ENCODE measurements at places on chromosomes 3 and 15.
A peak's percentile ranks its signal among the peaks of the same experiment; 100 is the strongest.

DNA sequence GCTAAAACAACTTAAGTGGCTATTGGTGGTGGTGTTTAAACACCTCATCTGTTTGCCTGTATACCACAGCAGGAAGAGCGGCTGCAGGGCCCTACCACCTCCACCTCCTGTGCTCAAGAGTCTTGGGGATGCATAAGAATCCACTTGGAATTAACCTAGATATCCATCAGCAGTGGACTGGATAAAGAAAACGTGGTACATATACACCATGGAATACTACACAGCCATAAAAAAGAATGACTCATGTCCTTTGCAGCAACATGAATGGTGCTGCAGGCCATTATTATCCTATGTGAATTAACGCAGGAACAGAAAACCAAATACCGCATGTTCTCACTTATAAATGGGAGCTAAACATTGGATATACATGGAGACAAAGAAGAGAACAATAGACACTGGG, 76.8 kb downstream of the SETMAR start:
- DNase-seq, result no peak

DNA sequence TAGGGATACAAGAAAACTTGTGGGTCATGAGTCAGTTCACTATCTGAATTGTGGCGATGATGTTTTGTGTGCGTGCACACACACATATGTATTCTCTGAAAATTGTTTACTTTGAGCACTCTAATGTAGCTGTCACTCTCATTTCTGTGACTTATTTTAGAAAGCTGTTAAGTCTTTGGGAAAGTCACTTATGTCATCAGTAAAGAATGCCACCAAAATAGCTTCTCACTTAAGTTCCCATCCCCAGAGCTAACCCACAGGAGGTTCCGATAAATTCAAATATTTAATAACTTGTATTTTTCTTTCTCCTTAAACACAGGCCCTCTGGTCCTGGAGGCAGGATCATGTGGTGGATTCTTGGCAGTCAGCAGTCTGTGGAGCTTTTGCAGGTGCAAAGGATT, 138.3 kb downstream of the LRIG1 start:
- no peak for DNase-seq

- no peak for DNase-seq
These were observed 1018.6 kb downstream of the TUSC7 start for GRCh38 chr3:117728226-117728625.

- no peak for DNase-seq
These were observed 2.8 kb upstream of the HERC1 start for GRCh38 chr15:63836579-63836978.

GRCh38 chr3:64082961-64083541, 59.8 kb upstream of the PSMD6 start:
- no peak for DNase-seq

GRCh38 chr3:105417525-105418289, 51.0 kb downstream of the ALCAM start:
- no peak for DNase-seq

- DNase-seq, result peak; percentile 22
These were observed 268.6 kb upstream of the SLITRK3 start for GRCh38 chr3:165464736-165465135.

GRCh38 chr3:48891606-48892005, 7.1 kb downstream of the SLC25A20 start:
- DNase-seq, result no peak

- DNase-seq, result peak; percentile 18
These were observed 732.8 kb upstream of the CFAP20DC start for GRCh38 chr3:59782664-59783063.

GRCh38 chr3:8857720-8858367, 88.4 kb upstream of the OXTR start:
- no peak for DNase-seq

DNA sequence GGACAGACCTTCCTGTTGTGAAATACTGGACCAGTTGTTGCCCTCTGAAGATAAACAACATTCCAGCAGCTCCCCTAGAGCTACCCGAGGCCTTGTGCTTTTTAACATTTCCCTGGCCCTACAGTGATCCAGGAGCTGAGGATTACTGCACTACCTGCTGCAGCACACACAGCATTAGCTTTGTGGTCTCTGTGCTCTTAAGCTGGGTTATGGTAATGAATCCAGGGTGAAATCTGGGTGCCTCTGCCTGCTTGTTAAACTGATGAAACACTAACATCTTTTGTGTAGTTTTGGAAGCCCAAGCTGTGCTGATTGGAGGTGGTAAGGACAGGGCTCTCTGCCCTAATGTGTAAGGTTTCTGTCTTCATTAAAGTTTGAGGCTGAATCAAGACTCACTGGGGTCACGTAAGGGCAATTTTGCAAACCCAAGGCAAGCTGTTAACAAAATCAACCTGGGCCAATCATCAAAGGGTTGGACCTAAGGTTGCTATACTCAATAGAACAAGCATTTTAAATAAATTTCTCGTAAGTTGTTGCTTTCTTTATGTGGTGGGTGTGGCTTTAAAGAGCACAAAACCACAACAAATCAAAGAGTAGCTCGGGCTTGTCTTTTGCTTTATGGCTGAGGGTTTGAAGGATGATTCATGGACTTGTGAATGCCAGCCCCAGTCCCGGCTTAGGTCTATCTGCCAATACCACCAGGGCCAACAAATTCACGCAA, 183.9 kb downstream of the TPRG1 start:
- DNase-seq, result peak; percentile 93

- no peak for DNase-seq
These were observed 115.4 kb upstream of the PTPRG start for GRCh38 chr3:61445924-61446323.

DNA sequence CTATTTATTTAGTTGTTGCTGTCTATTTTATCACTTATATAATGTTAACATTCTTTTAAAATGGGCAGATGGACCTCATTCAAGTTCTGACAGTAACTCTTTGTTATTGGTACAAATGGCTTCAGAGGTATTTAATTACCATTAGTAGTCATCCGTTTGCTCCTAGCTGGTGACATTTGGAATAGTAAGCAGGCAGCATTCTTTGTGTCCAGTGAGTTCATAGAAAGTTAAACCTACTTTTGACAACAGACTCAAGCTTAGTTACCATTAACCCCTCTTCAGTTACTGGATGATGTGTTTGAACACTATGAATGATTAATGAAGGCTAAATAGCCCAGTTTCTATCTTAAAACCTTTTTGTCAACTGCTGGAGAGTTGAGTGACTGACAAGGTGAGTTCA, 500.7 kb upstream of the ATP11B start:
- DNase-seq, result no peak

DNA sequence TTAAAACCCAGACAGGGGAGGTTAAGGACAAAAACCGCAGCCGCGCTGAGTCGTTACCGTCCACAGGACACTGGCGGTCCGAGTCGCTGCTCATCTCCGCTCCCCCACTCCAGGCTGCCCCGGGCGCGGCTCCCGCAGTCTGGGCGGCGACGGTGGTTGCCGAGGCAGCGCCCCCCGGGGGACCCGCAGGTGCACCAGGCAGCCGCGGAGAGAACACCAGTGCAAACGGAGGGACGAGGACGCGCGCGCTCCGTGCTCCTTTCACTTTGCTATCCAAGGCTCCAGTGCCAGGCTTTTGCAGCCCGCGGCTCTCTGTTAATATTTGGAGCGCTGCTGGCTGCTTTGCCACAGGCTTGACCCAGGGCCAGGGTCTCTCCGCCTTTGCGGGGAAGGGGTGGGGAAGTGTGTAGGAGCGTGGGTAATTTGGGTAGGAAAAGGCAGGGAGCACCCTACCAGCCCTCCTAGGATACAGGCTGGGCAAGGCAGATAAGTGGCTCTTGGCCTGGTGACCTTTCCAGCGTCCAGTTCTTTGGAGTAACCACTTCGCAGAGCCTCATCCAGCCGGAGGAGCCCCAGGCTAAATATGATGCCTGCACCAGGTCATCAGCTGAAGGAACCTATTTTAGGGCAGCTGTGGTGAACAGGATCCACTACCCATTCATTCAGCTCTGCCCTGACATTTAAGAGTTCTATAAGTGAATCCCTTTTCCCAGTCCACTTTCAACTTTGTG, at the start of gene GADL1:
TSS of gene GADL1 (minus strand) at position 141 of the 731 bp plus-strand sequence. CDS start at position 94, 47 bp downstream.
- DNase-seq, result no peak

DNA sequence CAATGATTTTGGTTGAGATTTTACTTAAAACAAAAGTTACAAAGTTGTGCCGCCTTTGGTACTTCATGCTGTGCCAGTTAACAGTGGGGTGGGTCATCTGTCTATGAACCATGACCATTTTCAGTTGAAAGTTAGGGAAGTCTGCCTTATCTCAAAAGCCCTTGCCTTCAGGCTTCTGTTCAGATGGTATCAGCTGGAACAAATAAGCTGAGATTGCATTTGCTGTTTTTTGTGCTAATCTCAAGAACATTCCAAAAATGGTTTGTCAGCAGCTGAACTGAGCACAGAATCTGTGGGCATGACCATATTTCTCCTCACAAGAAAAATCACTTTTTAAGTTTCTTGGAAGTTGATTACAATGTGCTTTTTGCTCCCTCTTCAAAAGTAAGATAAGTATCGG, 142.3 kb downstream of the IL5RA start:
- DNase-seq, result no peak

- DNase-seq, result peak; percentile 27
These were observed 34.9 kb downstream of the NXPE3 start for GRCh38 chr3:101813817-101814440.

DNA sequence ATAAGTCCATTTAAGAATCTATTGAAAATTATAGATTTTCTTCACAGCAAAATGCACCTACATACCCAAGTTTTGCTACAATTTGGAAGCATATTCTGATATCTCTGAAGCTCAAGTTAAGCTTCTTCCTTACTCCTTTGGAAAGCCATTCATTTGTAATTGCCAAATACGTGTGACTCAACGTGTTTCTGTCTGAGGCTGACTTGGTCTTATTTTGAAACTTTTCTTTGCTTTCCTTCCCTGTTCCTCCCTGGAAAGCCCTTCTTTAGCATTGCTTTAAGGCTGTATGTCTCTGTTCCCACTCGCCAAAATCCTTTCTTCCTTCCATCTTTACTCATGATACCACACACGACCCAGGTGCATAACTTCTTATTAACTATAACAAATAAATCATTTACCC, 232.0 kb downstream of the ZBBX start:
- DNase-seq, result peak; percentile 38

Data from MCF 10A (cell line).